ENCODE measurements at places on chromosomes 2 and 18. TPM values are rescaled to one million over a fixed set of nuclear protein-coding genes. Genes with fewer than 3 reads are reported as not detected.

DNA sequence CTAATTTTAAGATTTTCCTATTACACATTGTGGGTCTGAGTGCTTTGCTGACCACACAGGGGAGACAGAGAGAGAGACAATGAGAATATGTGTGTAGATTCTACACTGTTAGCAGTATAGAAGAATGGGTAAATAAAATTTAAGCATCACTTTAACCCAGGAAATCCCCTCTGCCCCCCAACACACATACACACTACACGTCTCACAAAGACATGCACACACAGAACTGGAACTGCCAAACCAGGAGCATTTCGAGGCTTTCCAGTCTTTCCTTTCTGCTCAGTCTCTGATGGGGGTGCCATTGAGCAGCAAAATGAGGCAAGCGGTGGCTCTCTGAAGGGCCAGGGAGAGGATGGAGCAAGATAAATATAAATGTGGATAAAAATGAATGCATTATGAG, 2.5 kb downstream of the MERTK start:
- DNase-seq = no peak

DNA sequence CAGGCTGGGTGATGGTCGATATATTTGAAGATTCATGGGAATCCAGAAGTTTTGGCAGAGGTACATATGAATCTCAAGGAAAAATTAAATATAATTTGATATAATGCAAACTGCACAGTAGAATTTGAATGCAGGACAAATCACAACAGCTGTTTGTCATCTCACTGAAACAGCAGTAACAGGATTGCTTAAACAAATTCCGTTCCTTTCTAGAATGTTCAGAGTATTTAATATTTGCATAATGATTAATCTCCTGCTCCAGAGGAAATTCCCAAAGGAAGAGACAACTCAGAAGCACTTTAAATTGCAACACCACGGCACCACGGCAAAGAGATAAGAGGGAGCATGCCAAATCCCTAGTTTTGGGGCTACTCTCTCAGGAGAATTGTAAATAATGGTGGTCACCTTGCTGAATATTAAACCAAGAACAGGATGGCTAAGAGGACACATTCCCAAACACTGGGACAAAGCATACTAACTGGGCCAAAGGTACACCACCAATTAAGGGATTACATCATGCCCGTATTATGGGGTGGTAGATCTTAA, 67.8 kb upstream of the MAP4K3 start:
- DNase-seq = no peak

GRCh38 chr2:109531896-109532727, 81.7 kb downstream of the SEPTIN10 start:
- DNase-seq = no peak

GRCh38 chr18:51621113-51621863, 423.8 kb upstream of the MEX3C start:
- peak; percentile 62 for DNase-seq

GRCh38 chr2:178873912-178874311, 66.7 kb upstream of the TTN start:
- no peak for DNase-seq

GRCh38 chr18:32714571-32715148, 58.2 kb downstream of the KLHL14 start:
- peak; percentile 83 for DNase-seq

GRCh38 chr18:3248062-3248657, 559 bp downstream of the MYL12A start:
- DNase-seq = peak; percentile 48

GRCh38 chr2:237651761-237652160, 24.4 kb downstream of the LRRFIP1 start:
- no peak for DNase-seq

DNA sequence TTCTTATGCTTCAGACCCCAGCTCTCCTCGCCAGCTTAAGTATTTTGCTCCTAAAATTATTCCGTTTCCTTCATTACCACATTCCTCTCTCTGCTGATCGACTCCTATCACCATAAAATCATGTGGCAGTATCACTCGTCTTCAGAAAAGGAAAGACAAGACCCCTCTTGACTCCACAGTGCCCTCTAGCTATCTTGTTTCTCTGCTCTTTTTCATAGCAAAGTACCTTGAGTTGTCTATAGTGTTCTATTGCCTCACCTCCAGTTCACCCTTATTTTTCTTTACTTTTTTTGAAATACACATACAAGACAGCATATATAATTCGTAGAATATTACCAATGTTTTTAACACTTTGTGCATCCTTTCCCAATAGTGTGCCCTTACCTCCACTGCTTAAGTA, 273.2 kb upstream of the SIX3 start:
- no peak for DNase-seq

- no peak for DNase-seq
These were observed 8.9 kb downstream of the ADAM23 start for GRCh38 chr2:206452242-206452641.

DNA sequence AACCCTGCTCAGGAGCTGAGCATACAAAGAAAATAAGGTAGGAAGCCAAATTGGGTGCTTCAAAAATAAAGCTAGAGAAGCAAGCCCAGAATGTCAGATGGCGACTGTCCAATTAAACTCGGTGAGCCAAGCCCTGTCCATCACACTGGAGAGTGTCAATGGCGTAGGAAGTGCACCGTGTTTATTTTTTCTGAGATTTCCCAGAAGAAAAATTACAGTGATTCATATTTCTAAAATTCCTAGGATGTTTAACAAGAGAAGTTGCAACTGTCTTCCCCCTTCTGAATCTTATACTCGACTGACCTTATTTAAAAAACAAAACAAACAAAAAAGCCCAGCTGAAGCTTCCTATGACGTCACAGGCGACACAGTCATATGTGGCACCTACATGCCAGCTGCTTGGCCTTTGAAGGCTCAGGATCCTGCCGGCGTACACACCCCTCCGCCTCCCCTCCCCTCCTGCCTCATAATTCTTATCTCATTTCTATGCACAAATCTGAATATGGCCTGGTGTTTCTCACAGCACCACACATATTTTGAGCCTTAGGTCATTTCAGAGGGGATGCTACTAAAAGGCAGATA, 60.8 kb downstream of the MBP start:
- DNase-seq = no peak

GRCh38 chr2:143296089-143296488, 166.9 kb downstream of the ARHGAP15 start:
- DNase-seq = no peak

GRCh38 chr2:8393506-8393905, 288.4 kb upstream of the ID2 start:
- no peak for DNase-seq

DNA sequence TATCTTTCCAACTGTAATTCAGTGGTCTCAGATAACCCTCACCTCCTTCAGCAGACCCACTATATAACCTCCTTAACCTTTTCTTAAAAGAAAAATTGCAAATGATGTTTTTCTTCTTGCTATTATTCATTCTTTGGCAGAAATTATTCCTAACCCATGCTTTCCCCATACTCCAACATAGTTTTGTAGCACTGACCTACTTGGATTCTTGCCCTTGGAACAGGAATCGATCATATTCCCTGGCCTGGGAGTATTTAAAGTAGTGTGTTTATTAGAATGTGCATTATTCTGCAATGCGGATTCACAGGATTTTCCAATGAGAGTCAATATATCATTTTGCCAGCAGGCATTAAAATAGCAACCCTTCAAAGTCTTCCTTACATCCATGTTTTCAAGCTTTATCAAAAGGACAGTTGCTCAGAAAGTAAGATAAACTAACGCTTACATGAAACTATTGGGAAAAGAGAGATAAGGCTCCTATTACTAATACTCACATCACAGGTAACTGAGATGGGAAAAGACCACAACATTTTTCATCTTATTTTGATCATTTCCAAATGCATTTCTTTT, 37.4 kb downstream of the CHN1 start:
- DNase-seq = no peak

DNA sequence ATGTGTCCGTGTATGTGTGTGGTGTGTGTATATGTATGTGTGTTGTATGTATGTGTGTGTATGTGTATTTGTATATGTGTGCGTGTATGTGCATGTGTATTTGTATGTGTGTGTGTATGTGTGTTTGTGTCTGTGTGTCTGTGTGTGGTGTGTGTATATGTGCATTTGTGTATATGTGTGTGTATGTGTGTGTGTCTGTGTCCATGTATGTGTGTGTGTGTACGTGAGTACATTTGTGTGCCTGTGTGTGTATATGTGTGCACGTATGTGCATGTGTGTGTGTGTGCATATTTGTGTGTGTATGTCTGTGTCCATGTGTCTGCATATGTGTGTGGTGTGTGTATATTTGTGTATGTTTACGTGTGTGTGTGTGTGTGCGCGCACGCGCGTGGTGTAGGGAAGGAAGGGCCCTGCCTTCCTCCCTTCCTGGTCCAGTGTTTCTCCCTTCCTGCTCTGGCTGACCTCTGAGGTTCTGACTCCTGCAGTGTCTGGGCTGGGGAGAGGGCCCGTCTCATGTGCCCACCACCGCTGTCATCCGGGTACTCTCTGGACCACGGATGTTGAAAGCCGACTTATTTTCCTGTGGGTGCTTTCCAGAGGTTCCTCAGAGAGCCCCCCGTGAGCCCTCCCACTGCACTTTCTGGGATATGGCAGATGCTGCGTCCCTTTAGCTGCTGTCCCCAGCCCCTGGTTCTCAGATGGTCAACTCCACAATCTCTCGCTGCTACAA, 209.5 kb downstream of the DYSF start:
- DNase-seq = no peak

ALK gene
- 0.29 TPM for polyA plus RNA-seq

TMEM247 gene
- polyA plus RNA-seq = not detected

KCNE4 gene
- 15.7 TPM for polyA plus RNA-seq

MPP4 gene
- polyA plus RNA-seq = 0.19 TPM

ACOXL gene
- polyA plus RNA-seq = 0.83 TPM

PROKR1 gene
- polyA plus RNA-seq = 0.32 TPM

AGXT gene
- polyA plus RNA-seq = 0.15 TPM

Data from right renal cortex interstitium (tissue), 3 donors.